Fibroblast of skin of scalp (primary cell): ENCODE measurements at places on chromosomes 4 and X.

DNA sequence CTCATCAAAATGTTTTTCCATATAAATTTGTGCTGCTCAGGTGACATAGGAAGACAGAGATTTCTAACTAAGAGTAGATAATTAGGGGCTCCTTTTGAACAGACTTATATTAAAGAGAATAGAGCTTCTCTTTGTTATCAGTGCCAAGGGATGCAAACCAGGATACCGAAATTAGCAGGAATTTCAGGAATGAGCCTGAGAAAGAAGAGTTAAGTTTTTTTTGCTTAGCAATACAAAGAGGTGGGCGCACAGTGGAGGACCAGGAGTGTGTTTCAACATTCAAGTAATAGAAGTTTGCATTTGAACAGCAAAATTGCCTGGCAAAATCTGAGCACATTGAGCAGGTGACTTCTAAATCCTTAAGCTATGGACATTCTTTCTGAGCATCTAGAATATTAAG, 541.3 kb downstream of the GBA3 start:
- no peak for DNase-seq

DNA sequence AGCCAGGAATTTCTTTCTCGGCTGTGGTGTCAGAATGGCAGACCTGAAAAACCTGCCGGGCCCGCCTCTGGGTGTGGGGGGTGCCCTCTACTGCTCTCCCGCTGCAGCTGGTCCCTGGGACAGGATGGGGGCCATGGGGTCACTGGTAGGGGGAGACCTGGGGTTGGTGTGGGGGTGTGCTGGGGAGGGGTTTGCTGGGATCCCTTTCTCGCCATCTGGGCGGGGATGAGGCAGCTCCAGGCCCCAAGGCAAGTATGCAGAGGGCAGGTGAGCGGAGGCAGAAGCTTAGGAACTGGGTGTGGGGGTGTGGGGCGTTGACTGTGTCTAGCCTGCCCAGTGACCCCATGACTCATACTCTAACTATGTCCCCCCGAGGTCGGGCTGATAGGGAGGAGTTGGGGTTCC, 884 bp downstream of the CCDC120 start:
- no peak for DNase-seq

- DNase-seq, result peak; percentile 47
These were observed 868 bp downstream of the PLS3 start for GRCh38 chrX:115561605-115562479.

DNA sequence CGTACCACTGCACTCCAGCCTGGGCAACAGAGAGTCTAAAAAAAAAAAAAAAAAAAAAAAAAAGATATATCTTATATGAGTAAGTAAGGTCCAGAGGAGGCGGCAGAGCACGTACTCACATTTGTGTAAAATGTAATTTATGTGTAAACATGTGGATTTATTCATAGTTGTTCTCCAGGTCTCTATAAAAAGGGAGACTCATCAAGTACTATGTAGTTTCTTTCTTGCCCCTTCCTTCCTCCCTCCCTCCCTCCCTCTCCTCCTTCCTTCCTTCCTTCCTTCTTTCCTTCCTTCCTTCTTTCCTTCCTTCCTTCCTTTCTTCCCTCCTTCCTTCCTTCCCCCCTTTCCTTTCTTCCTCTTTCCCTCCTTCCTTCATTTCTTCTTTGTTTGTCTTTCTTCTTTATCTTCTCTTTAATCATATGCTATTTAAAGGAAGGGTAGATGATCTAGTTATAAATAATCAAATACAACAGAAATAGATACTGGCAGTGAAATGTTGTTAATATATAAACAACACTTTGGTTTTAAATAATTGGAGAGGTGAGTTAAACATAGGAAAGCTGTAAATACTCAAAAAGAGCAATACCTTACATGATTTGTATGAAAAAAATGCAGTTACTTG, 344.8 kb downstream of the ANK2 start:
- DNase-seq, result no peak

DNA sequence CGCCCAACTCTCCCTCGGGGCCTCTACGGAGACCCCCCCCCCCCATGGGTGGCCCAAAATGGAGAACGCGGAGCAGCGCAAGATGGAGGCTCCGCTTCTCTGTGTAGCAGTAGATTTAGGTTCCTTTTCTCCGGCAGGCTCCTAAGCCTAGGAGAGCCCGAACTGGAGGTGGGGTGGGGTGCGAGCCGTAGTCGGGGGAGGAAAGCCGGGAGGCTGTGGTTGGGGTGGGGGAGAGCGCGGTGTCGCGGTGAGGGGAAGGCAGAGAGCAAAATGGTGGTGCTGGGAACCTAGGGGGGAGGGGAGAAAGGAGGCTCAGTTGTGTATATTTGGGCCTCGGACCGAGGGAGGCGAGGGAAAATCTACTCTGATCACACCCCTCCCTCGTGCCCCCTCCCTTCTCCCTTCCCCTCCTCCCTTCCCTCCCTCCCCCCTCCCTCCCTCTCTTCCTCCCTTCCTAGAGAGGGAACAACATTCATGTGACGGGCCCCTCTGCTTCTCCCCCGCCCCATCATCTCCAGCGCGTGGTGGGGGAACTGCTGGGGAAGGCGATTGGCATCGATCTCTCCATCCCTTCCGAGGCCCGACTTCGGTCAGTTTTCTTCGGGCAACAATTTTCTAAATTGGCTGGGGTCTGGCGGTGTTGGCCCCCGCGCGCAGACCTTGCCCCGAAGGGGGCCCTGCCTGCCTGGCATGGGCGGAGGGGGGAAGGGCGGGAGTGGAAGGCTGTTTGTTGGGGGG, at the start of gene STAG2:
TSS of gene STAG2 (plus strand) at position 439 of the 738 bp plus-strand sequence. CDS start 60,922 bp downstream, outside the sequence.
- DNase-seq, result peak; percentile 93

- peak; percentile 72 for DNase-seq
These were observed 137.4 kb downstream of the DKK2 start for GRCh38 chr4:106898621-106899230.

DNA sequence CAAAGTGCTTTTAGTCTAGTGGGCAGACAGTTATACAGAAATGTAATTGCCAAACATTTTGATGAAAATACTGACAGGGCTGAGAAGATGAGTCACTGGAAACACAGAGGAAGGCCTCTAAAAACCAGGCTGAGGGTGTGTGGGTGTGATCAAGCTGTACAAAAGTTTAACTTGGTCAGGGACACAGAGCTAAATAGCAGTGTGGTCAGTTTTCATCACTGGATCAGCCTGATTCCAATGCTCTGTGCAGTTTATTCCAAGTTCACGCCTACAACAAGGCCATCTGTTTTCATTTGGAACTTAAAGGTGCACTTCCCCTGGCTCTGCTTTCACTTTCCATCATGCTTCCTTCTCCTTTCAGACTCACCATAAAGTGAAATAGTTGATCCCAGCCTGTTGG, 10.6 kb downstream of the CENPVL3 start:
- peak; percentile 18 for DNase-seq

- peak; percentile 29 for DNase-seq
These were observed 52.4 kb upstream of the IL21 start for GRCh38 chr4:122673252-122673651.

DNA sequence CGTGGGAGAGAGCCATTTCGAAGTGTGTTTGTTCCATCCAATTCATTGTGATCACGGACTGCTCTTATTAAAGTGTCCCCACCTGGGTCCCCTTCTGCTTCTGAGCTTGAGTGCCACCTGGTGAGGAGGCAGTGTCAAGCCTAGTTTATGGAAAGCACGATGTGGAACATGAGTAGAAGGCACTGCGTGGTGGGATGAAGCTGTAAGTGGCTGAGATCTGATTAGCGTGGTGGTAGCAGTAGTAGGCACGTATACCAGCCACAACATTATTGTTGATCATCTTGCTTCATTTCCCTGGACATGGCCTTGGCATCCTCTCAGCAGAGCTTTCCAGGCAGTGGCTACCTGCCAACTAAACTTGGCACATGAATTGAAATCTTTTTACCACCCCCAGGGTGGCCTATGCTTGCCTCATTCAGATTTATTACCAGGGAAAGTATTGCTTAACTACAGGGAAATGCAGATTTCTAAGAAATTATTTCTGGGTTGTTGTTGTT, 46.4 kb downstream of the GPAT3 start:
- DNase-seq, result peak; percentile 9

GRCh38 chr4:110586131-110586850, 36.6 kb downstream of the PITX2 start:
- DNase-seq, result peak; percentile 75

DNA sequence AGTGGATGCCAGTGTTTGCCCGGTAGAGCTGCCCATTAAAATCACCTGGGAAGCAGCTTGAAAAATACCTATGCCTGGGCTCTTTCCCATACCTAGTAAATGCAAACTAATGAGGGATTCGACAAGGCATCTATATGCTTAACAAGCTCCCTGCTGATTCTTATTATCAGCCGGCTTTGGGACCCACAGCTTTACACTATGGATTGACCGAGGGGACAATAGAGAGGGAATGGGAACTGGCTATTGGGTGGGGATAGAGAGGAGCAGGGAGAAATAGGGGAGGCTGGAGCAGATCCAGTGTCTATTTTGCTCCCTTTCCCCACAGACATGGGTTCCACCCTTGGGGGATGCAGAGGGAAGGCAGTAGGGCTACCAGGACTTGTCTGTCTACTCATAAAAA, 103.1 kb upstream of the TEX13D start:
- DNase-seq, result no peak

- DNase-seq, result no peak
These were observed 335.8 kb upstream of the F9 start for GRCh38 chrX:139194571-139195280.

- DNase-seq, result no peak
These were observed 33.3 kb upstream of the CXCL6 start for GRCh38 chr4:73803213-73803612.

GRCh38 chr4:22264261-22264660, 251.6 kb downstream of the ADGRA3 start:
- DNase-seq, result no peak

DNA sequence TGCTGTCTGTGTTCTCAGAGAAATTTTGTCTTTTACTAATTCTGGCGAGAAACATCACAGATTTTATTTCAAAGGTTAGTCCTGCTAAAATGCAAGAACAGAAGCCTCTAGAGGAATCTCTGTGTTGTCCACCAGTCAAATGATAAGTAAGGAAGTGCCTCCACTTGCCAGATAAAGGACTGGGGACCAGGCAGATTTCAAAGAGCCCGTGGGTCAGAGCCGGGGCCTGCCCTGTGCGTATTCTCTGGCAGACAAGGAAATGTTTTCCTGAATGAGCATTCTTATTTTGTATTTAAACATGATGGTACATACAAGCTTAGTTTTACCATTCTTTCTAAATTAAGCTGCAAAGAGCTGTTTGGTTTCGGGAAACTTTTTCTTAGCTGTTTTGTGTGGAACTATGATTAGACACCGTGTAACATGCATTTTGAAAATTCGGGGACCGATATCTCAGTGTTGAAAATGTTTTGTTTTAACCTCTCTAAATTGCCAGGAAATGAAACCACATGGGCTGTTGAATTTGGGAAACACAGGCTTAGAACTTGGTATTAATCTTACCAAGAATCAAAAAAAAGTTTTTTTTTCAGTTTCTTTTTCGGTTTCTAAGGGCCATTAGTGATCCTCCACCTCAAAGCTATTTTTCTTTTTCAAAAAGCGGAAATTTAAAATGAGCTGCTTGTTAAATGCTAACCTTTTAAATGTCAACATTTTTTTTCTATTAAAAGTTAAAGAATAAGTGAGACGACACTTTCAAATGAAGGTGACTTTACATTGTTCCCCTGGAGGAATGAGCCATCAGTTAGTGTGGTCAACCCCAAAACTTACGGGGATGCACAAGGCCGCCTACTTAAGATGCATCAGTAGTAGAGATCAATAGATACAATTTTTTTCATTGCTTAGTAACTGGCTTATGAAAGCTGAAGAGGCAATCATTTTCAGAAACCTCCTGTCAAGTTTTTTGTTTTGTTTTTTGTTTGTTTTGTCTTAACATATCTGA, 89.6 kb upstream of the MTM1 start:
- DNase-seq, result no peak

DNA sequence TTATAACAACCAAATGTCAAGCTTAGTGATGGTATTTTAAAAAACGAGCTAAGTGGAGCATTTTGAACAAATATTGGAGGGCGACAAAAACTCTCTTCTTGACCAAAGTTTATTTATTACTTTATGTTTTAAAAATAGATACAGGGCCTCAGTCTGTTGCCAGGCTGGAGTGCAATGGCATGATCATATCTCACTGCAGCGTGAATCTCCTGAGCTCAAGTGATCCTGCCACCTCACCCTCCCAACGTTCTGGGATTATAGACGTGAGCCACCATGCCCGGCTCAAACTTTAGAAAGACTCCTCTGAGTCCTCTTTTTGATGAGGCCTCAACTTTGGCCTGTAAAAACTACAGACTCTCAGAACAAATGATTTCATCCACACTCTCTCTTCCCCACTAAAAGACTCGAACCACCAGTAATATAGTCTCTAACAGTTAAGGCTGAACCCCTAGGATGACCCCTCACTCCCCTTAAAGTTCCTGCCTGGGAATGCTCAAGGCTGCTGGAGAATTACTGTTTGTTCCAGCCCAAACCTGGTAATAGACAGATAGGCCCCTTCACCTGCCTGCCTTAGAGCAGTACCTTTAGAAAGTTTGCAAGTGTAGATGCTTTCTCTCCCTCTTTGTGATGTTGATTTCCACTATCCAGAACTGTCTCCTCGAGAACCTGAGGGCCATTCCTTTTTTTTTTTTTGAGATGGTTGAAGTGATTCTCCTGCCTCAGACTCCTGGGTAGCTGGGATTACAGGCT, 55.3 kb upstream of the HPSE start:
- no peak for DNase-seq

DNA sequence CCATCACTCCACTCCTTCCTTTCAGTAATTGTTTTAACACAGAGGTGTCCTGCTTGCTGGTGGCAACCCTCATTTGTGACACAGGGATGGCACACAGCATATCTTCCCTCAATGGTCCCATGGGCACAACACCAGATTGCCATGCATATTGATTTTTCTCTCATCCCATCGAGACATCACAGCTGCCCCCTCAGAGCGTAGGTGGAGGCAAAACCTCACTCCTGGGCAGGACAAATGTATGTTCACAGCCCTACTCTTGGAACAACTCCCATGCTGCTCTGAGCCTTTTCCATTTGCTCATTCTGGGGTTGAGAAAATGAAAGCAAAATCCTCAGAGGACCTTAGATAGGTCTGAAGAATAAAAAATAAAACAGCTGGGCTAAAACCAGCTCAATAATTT, 172.2 kb downstream of the GABRB1 start:
- no peak for DNase-seq

DNA sequence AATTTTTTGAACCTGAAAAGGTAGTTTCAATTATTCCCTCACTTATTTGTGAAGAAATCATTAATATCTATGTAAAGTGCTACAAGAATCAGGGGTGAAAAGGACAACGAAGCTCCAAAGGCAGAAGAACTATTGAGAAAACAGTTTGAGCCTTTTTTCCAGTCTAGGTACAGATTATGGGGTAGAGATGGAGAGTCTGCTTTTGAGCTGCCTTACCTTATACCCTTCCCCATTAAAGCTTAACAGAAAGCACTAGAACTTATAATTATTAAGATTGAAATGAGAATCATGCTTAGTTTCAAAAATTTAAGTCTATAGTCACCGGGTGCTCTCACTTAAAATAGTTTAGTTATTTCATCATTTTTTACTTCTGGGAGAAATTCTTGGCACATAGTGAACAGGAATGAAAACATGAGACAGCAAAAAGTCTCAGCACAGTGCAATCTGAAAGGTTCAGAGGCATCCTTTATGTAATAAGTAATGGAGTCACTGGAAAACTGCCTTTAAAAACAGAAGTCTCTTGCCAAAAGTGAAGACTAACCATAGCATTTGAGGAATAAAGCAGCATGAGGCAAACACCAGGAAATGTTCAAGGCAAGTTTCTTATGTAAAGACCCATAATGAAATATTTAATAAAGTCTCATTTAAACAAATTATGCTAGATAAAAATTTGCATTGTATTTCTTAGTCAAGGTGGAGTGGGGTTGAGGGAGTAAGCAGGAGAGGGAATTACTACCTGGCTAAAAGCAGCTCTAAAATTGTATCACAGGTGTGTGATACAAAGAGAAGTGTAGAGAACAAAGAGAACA, 5.1 kb upstream of the DCLK2 start:
- DNase-seq, result peak; percentile 97

GRCh38 chrX:49053223-49054072, 5.4 kb upstream of the CCDC120 start:
- DNase-seq, result peak; percentile 70
